Stimulated activated CD4-positive, alpha-beta T cell treated with anti-CD3 and anti-CD28 coated beads, Interleukin-1b, Interleukin-23, amount 100 ng/mL, for 1 hour (primary cell): ENCODE measurements at places on chromosomes 16 and 17.

- DNase-seq = no peak
Observed at GRCh38 chr16:79598348-79599181, 2.0 kb downstream of the MAF start.

GRCh38 chr17:52885882-52886281 lies 727.4 kb upstream of the CA10 start:
- no peak for DNase-seq

DNA sequence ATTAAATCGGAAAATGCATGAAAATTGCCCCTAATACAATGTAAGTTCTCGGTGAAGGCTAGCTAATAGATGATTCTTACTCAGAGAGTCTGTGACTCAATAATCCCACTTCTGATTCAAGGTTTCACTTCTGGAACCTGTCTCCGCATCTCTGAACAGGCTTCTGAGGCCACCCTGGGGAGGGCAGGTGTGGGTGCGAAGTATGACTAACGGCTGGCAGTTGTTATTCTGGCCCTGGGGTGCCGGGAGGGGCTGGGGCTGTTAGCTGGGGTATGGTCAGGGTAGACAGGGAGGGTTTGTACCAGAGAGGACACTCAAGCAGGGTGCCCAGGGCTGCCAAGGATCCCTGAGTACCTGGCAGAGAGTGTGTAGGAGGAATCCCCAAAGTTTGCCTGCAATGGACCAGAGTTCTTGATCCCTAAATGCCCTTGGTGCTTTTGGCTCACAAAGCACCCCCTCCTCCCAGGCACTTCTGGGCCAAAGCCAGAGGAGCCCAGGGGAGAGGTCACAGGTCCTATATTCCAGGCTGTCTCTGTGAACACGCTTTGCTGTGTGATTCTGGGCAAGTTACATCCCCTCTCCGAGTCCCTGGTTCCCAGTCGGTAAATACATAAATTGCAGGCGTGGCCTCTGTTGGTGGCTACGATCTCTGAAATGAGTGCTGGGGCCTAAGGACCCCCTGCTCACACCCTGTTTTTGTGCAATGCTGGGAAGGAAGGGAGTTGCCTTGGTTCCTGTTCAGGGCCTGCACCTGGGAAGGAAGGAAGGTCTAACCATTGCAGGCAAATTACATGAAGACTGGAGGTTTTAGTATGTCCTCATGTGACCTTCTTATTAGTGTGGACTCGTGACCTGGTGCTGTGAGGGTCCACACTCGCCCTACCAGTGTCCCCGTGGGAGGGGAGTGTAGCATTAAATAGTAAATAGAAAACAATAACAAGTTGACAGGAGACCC lies 49.9 kb upstream of the CPNE2 start:
- peak; percentile 55 for DNase-seq

GRCh38 chr17:45426561-45426960 lies 6.1 kb downstream of the ARHGAP27 start:
- DNase-seq = no peak

GRCh38 chr17:31573861-31574260 lies 182.4 kb downstream of the RAB11FIP4 start:
- no peak for DNase-seq

GRCh38 chr16:852451-853185 lies 52.1 kb upstream of the GNG13 start:
- DNase-seq = no peak

- peak; percentile 23 for DNase-seq
Observed at GRCh38 chr16:72094266-72094610, 591 bp downstream of the DHX38 start.

GRCh38 chr16:58265480-58266052 lies 29.3 kb downstream of the PRSS54 start:
- no peak for DNase-seq

DNA sequence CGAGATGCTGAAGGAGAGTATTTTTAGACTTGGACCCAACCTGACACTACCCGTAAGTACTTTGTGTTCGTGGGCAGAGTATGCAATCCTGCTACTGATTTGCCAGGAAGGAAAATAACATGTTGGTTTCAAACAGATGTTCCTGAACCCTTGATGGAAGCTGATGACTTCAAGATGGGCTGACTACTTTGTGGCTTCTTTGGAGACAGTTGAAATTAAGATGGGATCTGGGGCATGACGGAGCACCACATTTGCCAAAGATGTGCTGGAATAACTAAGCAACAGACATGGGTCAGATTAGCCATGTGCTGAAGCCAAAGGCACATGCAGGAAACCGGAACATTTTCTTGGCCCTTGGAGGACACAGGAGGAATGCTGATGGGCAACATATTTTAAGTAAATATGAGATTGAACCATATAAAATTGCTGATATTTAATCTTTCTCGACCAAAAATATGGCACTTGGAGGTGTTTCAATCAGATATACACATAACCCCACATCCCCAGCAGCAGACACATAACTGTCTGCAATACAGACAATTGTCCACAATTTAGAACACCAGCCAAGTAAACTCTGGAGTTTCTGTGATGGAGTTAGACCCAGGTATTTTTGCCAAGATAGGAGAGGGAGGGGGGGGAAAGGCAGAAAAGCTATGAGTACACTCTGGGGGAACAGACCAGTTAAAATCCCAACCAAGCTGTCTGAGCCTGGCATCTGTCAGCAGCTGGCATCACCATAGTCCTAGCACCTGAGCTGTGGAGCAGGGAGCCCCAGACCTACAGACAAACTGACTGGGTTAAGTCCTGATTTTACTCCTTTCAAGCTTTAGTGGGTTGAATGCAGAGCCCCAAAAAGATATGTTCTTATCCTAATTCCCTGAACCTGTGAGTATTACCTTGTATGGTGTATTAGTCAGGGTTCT lies 329.4 kb upstream of the CDH5 start:
- no peak for DNase-seq

DNA sequence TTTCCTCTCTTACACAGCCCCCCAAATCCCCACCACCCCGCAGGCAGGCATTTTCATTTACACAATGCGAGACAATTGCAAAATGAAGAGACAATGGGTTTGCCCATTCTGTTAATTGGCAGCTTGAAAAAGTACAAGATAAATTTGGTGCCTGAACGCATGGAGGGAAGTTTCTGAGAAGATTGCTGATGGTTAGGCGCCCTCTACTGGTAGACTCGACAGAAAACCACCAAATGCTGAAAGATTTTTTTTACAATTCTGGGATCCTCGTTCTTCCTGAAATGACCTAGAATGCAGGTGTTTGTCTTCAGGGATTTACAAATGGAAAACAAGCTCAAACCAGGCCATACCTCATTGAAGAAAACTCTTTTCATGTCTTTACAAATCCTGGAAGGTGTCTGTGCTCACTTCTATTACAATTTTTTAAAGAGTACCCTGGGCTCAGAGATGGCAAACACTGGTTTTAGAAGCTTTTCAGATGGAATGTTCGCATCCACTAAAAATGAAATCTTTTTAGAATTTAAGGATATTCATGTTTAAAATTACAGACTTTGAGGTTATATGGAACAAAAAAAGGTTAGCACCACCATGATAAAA lies 338.5 kb downstream of the PMP22 start:
- peak; percentile 11 for DNase-seq

- no peak for DNase-seq
Observed at GRCh38 chr16:49836218-49836617, 19.7 kb downstream of the ZNF423 start.

GRCh38 chr16:87207965-87208364 lies 109.2 kb downstream of the C16orf95 start:
- no peak for DNase-seq

GRCh38 chr17:57750109-57750871 lies 5.2 kb upstream of the CCDC182 start:
- no peak for DNase-seq

DNA sequence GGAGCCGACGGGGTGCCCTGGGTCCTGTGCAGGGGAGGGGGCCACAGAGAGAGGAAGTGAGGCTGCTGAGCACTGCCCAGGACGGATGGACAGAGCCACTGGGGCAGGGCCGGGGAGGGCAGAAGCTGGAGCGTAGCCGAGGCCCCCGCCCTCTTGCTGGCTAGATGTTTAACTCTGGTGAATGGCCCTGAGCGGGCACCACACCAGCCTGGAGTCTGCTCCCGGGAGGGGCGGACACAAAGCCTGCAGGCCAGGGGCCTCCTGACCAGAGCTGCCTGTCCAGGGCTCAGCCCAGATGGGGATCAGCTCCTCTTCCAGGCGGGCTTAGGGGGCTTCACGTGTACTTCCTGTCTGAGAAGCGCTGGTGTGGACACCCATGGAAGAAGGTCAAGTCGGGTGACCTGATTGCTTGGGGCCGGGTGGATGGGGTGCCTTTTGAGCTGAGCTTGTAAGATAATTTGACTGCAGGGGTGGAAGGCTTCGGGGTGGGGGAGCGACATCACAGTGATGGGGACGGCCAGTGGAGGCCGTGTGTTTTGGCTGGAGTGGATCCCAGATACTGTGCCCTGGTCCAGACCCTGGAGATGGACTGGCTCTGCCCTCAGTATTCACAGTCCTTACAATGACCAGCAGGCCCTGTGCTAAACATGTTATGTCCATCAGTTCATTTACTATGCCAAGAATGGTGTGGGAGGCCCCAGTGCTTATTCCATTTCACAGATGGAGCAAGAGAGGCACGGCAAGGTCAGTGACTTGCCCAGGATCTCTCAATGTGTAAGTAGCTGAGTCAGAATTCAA lies 33.7 kb upstream of the CIBAR2 start:
- no peak for DNase-seq

- DNase-seq = no peak
Observed at GRCh38 chr17:55463600-55463999, 42.0 kb upstream of the MMD start.

DNA sequence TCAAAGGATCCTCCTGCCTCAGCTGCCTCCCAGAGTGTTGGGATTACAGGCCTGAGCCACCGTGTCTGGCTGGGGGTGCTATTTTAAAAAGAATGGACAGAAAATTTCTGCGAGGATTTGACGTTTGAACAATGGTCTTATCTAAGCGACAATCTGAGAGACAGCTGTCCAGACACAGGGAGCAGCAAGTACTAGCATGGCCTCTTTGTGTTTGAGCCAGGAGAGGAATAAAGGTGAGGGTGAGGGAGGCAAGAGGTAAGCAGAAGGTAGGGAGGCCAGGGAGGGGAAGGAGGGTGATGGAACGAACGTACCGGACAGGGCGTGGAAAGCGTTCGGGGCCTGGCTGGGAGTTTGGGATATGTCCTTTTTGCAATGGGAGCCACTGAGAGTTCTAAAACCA lies 59.2 kb downstream of the PITPNC1 start:
- no peak for DNase-seq

GRCh38 chr16:72236866-72237265 lies 64.9 kb upstream of the PMFBP1 start:
- DNase-seq = no peak

GRCh38 chr16:12201216-12201615 lies 224.7 kb downstream of the SNX29 start:
- DNase-seq = no peak

- DNase-seq = no peak
Observed at GRCh38 chr16:71421911-71422310, 19.9 kb downstream of the TLE7 start.

DNA sequence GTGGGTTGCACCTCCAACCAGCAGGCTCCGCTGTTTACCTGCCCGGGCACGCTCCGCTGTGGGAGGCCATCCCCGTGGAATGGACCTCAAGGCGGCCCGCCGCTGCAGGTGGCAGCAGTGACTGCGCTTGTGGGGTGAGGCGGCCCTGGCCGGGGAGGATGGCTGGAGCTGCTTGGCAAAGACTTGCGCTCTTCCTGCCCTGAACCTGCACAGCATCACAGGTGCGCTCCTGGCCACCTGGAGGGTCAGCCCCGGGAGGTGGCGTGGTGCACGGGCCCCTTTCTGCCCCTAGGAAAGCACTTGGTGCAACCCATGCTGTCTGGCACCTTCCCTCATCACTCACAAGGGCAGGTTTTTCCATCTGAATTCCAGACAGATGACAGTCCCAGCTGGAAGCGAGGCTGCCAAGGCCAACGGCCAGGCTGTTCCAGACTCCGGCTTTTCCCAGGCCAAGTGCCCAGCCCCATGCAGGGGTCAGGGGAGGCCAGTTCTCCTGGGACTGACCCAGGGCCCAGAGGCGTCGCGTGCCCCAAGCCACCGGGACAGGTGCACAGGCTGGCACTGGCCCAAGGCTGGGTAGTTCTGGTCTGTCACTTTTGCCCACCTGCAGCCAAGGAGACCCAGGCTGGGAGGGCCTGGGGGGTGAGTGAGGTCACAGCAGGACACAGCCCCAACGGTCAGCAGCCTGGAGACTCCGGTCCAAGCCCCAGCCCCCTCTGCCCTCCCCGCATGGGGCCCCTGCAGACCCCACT lies 13.3 kb downstream of the UTS2R start:
- DNase-seq = no peak

DNA sequence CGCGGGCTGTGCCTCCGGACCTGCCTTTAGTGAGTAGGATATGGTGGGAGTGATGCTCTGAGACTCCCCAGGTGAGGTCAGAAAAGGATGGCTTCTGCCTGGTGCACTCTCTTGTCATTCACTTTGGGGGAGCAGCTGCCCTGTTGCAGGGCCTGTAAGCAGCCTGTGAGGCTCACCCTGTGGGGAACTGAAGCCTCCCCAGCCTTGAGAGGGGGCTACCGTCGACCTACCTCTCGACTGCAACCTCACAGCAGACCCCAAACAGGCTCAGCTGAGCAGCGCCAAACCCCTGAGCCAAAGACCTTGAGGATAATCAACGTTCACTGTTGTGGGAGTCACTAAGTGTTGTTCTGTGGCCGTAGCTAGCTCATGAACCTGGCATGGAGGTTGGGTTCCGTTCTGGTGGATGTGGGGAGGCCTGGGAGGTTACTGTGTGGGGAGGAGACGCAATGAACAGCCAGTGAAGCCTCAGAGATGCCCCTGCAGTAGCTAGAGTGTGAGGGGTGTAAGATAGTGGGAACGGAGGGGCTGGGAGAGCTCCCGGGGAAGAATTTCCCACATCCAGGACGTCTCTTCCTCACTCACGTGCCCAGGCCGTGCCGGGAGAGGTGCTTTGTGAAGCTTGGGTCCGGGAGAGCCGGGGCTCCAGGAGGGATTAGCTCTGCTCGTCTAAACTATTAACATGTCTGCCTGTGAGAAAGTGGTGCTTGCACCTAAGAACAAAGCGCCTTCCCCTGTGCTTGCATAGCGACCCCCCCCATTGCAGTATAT lies 38.8 kb downstream of the METRNL start:
- DNase-seq = no peak

DNA sequence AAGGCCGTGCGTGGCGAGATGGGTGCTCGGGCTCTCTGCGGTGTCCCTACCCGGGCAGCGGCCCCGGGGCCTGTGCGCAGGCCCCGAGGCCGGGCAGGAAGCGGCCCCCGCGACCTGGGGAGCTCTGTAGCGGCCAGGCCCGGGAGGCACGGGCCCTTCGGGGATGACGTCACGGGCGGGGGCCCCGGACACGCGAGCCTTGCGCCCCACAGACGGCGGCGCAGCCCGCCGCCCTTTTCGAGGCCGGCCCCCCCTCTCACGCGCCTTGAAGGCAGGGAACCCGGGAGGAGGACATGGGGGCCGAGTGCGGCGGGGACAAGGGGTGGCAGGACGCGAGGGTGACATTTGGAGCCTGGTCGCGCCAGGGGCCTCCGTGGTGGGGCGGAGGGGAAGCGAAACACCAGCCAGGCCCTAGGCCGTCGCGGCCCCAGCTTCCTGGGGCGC lies 1.1 kb downstream of the RAI1 start:
- DNase-seq = no peak

DNA sequence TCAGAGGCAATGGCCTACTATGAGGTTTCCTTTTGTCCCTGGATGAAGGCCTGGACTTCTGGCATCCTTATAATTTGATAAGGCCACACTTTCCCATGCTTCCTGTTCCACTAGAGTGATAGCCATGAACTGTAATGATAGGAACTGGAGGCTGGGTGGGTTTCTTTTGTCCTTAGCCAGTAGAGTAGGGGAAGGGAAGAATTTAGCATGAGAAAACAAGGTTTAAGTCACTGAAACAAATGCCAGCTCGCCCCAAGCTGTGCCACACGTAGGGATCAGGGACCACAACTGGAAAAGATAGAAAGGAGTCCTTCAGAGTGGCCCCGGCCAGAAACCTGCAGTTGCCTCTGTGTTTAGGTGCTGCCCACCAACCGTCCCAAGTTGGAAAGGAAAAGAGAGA lies 80.9 kb upstream of the C17orf78 start:
- no peak for DNase-seq
